Fibroblast of skin of right quadriceps (primary cell): ENCODE measurements at places on chromosomes 3 and 15.
A peak's percentile ranks its signal among the peaks of the same experiment; 100 is the strongest.

- no peak for DNase-seq
Observed at GRCh38 chr3:194987571-194988494, 283.1 kb downstream of the XXYLT1 start.

DNA sequence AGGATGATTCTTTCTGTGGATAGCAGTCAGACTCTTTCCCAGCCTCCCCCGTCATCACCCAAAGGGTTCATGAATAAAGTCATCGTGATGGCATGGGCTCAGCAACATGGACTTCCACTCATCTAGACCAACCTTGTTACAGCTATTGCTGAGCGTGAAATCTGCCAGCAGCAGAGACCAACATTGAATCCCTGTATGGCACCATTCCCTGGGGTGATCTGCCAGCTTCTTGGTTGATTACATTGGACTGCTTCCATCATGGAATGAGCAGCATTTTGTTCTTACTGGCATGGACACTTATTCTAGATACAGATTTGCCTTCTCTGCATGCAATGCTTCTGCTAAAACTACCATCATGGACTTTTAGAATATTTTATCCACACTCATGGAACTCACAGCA lies 195.6 kb upstream of the AZI2 start:
- no peak for DNase-seq

DNA sequence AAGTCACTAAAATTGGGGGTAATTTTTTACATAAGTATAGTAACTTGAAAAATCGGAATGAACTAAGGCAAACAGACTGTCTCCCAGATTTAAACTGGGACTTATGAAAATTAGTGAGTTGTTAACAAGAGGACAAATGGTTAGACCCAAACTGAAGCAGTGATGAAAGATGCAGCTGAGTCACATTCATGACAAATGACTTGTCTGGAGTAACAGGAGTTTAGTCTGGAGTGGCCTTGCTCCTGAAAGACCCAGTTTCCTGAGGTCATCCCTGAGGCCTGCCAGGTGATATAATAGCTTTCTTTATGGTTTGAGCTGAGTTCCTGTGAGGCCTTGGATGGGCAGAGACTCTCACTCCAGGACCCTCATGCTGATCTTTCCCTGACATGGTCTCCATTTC lies 9.6 kb upstream of the CTDSPL start:
- peak; percentile 49 for DNase-seq

DNA sequence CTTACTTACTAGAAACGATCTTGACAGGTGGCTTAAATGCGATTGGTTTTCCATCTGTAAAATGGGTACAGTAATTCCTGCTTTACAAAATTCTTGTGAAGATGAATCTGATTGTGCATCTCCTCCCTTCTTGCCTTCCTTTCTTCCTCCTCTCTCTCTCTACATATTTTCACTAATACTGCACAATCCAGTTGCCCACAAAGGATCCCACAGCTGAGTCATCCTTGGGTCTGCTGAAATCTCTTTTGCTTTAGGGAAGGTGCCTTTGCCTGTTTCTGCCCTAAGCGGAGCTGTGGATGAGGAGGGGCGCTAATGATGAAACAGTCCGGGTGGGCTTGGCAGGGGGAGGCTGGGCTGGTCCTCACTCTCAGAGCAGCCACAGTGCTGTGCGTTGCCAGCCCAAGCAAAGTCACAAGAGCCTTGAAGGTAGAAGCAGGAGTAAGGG lies 46.1 kb downstream of the AMOTL2 start:
- DNase-seq = peak; percentile 98

DNA sequence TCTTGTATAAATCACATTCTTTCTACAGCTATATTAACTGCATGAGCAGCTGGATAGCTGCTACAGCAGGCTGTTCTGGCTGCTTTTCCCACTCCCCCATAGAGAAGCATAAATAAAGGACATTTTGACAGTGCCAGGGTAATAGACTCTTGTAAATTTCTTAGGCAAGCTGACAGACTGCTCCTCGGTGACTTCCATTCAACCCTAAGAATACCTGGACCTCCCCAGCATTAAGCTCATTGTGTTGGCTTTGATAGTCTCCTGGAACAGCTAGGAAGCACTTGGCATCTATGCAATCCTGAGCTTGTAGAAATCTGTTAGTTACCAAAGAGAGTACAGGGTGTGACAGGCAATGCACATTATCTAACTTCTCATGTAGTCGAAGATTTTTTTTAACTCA lies 475.4 kb downstream of the AGBL1 start:
- no peak for DNase-seq

GRCh38 chr3:151283387-151283786 lies 5.0 kb upstream of the P2RY14 start:
- DNase-seq = no peak

DNA sequence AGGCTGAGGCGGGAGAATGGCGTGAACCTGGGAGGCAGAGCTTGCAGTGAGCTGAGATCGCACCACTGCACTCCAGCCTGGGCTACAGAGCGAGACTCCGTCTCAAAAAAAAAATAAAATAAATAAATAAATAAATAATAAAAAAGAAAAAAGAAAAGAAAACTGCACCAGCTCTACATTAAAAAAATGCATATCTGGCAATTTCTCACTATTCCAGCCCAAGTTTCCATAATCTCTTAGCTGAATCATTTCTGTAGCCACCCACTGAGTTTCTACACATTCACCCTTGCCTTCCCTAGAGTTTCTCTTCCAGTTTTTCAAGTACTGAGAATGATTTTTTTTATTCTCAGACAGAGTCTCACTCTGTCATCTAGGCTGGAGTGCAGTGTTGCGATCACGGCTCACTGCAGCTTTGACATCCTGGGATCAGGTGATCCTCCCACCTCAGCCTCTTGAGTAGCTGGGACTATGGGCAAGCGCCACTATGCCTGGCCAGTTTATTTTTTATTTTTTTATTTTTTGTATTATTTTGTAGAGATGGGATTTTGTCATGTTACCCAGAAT lies 24.5 kb upstream of the SLC7A14 start:
- DNase-seq = no peak

DNA sequence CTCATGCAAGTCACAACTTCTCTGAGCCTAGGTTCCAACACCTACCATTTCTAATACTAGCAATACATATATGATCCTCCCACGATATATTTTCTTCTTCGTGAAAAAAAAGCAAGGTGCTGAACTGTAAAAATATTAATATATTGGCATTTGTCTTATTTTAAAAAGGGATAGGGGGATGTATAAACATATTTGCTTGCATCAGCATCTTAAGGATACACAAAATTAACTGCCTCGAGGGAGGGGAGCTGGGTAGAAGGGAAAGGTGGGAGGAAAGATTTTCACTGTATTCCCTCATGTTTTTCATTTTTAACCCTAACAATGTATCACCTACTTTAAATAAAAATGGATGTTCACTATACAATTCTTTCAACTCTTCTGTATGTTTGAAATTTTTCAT lies 1.3 kb downstream of the HACD2 start:
- DNase-seq = no peak

- no peak for DNase-seq
Observed at GRCh38 chr3:36751326-36751725, 13.0 kb downstream of the DCLK3 start.

- DNase-seq = no peak
Observed at GRCh38 chr15:63166219-63166618, 8.9 kb upstream of the RPS27L start.

GRCh38 chr3:71194785-71195184 lies 388.7 kb downstream of the FOXP1 start:
- DNase-seq = no peak

DNA sequence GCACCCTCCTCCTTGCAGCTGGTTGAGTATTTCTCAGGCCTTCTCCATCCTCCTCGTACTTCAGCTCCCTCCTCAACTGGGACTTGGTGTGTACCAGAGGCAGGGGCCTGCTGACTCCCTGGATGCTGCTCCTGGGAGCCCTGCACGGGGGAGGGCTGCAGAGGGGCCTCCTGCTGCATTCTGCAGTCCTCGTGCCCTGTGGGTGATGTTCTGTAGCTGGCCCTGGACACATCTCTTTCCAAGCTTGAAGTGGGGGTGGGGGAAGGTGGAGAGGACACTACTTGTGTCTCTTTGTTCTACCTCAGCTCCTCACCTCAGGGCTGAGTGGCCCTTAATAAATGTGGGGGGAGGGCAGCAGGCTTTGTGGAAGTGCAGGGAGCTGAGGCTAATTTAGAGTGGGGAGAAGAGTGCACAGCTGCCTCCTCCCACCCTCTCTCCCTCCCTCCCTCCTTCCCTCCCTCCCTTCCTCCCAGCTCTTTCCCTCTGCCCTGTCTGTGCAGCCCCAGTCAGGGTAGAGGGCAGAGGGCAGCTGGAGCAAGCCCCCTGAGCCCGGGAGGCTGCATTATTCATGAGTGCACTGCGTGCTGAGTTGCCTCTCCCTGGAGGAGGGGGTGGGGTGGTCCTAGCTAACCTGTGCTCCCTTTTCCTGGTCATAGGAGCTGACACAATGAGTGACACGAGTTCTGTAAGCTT lies 3.7 kb upstream of the GRM2 start:
- no peak for DNase-seq

DNA sequence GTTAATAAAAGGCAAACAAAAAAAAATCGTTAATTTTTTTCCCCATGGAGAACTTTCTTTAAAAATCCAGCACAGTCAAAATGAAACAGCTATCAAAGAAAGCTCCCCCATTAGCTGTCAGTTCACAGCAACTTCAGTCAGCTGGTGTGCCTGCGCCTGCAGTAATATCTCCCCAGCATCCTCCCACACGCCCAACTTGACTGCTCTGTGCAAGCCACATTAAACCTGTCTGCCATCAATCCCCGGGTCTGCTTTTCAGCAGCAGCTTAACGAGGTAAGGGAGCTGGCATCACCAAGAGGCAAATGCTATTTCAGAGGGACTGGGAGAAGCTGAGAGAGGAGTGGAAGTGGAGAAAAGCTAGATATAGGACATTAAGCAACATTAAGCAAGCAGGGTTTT lies 337.5 kb downstream of the GAP43 start:
- no peak for DNase-seq

GRCh38 chr3:142857056-142857455 lies 31.8 kb downstream of the PCOLCE2 start:
- DNase-seq = no peak

GRCh38 chr3:115325539-115325938 lies 178.5 kb upstream of the ZBTB20 start:
- peak; percentile 48 for DNase-seq

DNA sequence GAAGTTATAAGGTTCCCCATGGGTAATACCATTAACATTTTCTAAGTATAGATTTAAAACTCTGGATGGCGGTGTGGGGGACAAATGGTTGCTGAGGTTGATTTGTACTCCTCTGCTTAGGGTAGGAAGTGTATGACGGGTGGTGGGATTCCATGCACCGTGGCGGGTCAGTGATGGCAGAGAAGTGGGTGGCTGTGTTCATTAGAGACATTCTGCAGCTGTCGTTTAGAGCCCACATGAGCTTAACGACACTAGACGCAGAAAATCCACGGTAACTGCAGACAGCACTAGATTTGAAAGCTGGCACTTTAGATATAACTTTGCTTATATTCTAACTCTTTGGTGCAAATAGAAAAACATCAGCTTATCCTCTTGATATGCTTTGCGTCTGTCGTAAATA lies 37.5 kb downstream of the SGO1 start:
- no peak for DNase-seq

DNA sequence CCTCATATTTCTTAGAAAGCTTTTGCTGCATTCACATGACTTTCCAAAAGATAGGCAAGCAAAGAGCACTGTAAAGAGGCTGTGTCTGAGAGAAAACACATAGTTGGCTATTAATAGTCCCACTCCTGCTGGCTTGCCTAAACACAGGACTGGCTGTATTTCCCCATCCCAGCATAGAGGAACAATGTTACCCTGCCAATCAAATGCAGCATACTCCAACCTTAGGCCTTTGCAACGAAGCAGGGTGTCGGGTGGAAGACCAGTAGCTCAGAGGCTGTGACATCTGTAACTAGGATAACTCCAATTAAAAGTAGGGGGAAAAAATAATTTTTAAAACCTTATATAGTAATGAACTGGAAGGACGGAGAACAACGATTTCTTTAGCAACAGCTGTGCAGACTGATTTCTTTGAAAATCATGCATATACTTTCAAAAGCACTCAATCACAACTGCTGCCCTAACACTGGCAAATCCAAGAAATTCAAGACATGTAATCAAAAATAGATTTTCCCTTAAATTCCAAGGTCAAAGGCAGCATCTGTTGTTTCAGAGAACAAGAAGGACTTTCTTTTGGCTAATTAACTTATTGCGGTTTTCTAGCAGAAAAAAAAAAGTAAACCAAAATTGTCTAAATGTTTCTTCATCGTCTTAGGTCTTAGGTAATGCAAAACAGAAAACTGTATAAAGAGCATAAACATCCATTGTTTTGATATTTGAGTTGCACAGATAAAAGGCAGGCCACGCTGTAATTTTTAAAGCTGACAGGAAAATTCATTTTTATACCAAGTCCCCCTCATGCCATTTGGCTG lies 139.3 kb downstream of the TNIK start:
- DNase-seq = no peak
